ENCODE measurements at places on chromosomes 2 and 18. TPM values are rescaled to one million over a fixed set of nuclear protein-coding genes. Genes with fewer than 3 reads are reported as not detected.

SCYGR6 gene
- not detected for total RNA-seq

CRIM1 gene
- total RNA-seq = 95.0 TPM

STPG4 gene
- not detected for total RNA-seq

CHRND gene
- not detected for total RNA-seq

SERPINB2 gene
- not detected for total RNA-seq

RAB10 gene
- 180 TPM for total RNA-seq

C1QL2 gene
- total RNA-seq = not detected

ASIC4 gene
- 0.13 TPM for total RNA-seq

PMAIP1 gene
- total RNA-seq = 4.9 TPM

CAPN14 gene
- 0.62 TPM for total RNA-seq

OTOF gene
- 0.29 TPM for total RNA-seq

LRATD1 gene
- 27.5 TPM for total RNA-seq

REG1B gene
- total RNA-seq = not detected

TNFRSF11A gene
- 6.5 TPM for total RNA-seq

CD207 gene
- total RNA-seq = 1.3 TPM

NIFK gene
- total RNA-seq = 92.3 TPM

ITGAV gene
- total RNA-seq = 60.1 TPM

FOXD4L1 gene
- 0.39 TPM for total RNA-seq

RNU2-63P gene
- not detected for total RNA-seq

FIGN gene
- 8.0 TPM for total RNA-seq

CCDC141 gene
- 2.8 TPM for total RNA-seq

CNOT9 gene
- total RNA-seq = 59.6 TPM

RAB27B gene
- 42.1 TPM for total RNA-seq

MYO1B gene
- 87.6 TPM for total RNA-seq
